Fibroblast of mammary gland (primary cell): ENCODE measurements at places on chromosomes 1 and 21.

- no peak for DNase-seq
Measured at GRCh38 chr1:1137256-1138045, 21.6 kb upstream of the C1orf159 start.

DNA sequence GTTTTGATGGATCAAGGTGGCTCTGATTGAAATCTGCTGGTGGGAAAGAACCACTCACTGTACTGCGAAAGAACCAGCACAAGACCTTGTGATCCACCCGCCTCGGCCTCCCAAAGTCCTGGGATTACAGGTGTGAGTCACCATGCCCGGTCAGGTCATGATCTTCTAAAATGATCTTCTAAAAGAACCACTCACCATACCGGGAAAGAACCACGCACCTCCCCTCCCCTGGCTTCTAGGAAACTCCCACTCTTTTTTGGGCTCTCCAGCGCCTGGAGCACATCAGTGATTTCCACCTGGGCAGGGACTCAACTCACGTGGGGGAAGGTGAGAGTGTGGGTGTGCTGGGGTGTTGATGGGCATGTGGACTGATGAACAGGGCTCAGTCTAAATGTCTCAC is 7.9 kb upstream of the RAB7B start:
- DNase-seq = no peak

DNA sequence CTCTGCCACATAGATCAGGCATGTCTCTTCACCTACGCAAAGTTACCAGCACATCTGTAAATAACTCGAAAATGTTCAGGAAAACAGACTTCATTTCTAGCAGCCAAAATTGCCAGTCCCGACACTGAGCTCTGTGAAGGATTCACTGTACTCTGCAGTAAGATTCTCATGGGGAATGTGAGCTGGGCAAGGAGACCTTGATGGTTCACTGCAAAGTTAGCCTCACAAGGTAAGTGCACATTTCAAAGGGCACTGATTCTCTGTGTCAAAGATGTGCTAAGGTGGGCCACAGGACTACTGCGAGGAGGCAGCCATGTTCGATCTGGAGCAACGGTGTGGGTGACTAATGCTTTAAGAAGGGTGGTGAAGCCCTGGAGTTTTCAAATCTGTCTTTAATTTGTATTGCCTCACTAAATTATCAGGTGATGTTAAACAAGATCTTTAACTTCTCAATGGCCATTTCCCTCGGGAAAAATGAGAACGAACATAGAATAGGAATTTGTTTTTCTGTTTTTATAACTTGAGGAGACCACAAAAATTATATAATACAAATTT is 25.2 kb downstream of the STPG1 start:
- peak; percentile 79 for DNase-seq

DNA sequence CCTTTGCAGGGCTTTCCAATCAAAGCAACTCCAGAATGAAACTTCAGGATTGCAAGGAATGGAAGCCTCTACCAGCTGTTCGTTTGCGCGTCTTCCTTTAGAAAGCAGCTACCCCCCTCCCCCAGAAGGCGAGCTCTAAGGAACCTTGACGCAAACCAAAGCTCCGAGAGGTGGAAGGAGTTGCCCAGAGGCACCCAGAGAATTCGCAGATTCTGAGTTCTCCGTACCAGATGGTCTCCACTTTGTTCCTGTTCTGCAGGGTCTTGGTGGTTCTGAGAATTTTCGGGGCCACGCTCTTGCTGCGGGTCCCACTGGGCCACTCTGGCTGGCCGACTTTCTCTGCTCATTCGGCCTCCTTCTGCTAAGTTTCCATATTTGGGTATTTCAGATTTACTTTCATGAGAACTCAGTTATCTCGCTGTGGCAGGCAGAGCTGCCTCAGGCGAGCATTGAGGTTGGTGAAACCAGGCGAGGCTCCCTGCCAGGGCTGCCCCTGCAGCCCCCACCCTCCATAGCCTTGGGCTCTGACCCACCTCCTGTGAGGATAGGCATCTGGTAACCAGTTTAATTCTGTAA is 801 bp downstream of the TRAF5 start:
- peak; percentile 49 for DNase-seq
